ENCODE measurements at places on chromosomes 6 and 20.
A peak's percentile ranks its signal among the peaks of the same experiment; 100 is the strongest.

DNA sequence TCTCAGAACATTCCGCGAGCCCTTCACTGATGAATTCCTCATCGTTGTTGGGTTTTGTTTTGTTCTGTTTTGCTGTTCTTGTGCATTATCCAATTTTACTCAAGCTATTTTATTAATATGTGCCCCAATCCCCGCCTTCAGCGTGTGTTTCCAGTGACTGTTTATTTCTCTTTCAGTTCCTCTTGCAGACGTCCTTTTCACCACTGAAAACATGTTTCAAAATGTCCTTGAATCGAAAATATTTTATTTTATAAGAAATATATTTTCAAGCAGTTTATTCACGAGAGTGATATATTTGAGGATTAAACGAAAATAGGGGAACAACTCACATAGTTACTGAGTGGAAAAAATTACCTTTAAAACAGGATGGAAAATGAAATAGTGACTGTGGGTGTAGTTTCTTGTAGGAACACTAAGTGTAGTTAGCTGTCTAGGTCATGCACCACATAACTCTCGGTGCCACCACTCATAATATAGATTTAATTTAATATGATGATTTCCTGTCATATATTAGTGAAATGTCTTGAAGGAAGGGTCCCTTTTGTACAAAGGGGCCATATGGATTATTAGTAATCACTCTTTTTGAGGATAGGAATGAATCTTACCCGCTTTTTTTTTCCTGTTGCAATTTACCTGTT, 45.3 kb upstream of the HDDC2 start:
- no peak for DNase-seq

GRCh38 chr20:112396-112795, 24.9 kb downstream of the DEFB125 start:
- no peak for DNase-seq

DNA sequence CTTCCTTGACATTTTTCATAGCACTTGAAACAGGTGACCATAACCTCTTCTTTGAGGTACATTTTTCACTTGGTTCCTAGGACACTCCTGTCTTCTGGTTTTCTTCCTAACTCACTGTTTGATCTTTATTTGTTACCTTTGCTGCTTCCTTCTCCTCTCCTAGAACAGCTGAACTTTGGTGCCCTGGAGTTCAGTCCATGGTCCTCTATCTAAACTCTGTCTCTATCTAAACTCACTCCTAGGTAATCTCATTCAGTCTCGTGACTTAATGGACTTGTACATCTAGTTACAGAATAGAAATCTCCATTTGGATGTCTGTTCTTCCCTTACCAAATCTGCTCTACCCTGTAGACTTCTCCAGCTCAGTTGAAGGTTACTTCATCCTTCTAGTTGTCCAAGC, 73.7 kb downstream of the SHPRH start:
- no peak for DNase-seq

GRCh38 chr6:131488780-131489179, 84.2 kb upstream of the ARG1 start:
- DNase-seq, result no peak

GRCh38 chr20:63878899-63879663, 14.0 kb downstream of the TPD52L2 start:
- DNase-seq, result peak; percentile 18
